ENCODE measurements at places on chromosomes 5 and 9.
A peak's percentile ranks its signal among the peaks of the same experiment; 100 is the strongest.

DNA sequence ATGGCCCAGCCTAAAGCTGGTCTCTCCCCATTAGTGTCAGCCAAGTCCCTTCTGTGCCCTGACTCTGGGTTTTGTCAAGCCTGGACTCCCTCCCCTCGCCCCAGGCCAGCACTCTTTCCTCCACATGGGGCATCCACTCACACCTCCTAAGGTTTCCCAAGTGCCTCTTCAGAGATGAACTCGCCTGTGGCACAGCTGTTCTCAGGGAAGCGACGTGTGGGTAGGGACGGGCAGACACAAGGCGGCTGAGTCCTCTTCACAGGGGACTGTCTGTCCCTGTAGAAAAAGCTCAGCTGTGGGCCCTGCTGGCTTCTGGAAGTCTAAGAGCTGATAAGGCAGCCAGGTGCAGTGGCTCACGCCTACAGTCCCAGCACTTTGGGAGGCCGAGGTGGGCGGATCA is 78.5 kb downstream of the CACNA1B start:
- DNase-seq: no peak

DNA sequence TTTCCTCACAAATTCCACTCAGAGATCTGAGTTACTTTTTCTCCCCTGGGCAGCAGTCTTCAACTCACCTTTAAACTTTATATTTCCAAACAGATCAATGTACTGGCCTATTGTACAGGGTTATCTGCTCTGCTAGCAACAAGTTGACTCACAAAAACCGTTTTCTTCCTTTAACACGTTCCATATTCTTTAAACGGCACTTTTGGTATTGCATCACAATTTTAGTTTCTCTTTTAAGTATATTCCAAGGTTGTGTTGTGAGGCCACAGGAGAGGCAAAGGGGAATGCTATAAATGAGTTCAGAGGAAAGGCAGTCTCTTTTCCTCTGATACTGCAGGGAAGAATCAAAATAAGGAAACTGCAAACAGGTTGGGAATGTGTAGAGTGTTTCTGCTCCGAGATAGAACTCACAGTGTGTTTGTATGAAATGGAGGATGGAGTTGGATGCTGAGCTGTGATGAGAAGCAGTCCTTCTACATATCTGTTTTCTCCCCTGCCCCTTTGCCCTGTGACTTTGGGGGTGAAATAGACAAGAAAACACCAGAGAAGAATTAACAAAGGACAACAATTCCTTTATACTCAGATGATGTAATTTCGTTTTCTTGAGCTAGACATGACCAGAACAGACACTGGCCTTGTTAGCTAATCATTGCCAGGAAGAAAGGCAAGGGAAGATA is 9.9 kb upstream of the ALDOB start:
- no peak for DNase-seq

GRCh38 chr9:110997847-110998246 is 40.4 kb downstream of the LPAR1 start:
- no peak for DNase-seq

DNA sequence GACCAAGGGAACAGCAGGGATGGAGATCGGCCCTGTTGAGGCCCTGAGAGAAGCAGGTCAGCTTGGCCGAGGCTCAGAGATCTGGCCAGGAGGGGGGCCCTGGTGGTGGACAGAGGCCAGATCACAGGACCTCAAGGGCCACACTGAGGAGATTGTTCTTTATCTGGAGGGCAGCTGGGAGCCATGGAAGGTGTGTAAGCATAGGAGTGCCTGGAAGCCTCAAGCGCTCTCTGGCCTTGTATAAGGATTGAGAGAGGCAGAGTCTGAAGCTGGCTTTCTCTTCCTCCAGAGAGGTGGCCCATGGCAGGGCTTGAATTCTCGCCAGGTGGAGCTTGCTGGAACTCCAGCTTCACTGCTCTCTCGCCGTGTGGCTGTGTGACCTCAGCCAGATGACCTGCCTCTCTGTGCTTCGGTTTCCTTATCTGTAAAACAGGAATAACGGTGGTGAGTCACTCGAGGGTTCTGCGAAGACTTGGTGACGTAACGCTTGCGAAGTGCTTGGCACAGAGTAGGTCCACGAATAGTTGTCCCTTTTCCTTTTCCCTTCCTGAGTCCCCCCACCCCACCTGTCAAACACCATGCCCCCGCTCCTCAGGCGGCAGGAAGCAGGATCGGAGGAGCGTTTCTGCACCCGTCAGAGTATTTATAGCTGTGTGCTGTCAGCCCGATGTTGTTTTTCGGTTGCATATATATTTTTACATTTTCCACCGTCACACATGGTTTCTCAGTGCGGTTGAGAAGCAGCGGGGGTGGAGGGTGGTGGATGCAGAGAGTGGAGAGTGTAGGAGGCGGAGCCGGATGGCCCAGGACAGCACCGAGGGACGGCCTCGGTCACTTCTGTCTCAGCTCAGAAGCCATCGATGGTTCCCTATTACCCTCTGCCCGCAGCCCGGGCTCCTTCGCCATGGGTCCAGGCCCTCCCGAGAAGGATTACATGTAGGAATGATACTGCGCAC is 17.0 kb upstream of the CRB2 start:
- peak; percentile 20 for DNase-seq

- DNase-seq: no peak
Measured at GRCh38 chr9:35651956-35652828, 1.5 kb upstream of the SIT1 start.
